Left ventricle myocardium superior (tissue), 1 donor: ENCODE measurements at places on chromosomes 3 and 15. TPM values are rescaled to one million over a fixed set of nuclear protein-coding genes. Genes with fewer than 3 reads are reported as not detected.
A peak's percentile ranks its signal among the peaks of the same experiment; 100 is the strongest.

- no peak for DNase-seq
Observed at GRCh38 chr3:73685061-73685460, 60.3 kb upstream of the PDZRN3 start.

GRCh38 chr15:81780966-81781365, 264.9 kb downstream of the MEX3B start:
- DNase-seq = no peak

GRCh38 chr3:63309768-63310167, 31.7 kb downstream of the SYNPR start:
- DNase-seq = no peak

- DNase-seq = no peak
Observed at GRCh38 chr3:177195242-177195991, 1.9 kb downstream of the TBL1XR1 start.

DNA sequence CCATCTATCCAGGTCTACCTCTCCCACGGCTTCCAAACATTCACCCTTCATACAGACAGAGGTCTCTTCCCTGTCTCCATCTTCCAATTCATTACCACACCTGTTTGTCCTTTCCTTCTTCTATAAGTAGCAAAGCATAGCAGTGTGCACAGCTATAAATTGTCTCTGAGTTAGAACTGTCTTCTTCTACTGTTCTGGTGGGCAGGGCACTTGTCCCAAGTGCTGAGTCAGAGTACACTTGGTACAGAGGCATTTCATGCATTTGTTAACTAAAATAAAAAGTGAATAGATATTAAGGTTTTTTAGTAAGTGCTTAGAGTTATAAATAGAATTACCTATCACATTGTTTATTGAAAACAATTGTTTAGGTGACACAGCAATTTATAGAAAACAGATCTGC, 150.1 kb upstream of the CCDC54 start:
- DNase-seq = no peak

PRSS50 gene
- total RNA-seq = 0.10 TPM

GRCh38 chr3:95460274-95460673, 1354.1 kb upstream of the EPHA6 start:
- peak; percentile 21 for DNase-seq

OSBPL10 gene
- 5.3 TPM for total RNA-seq

BFSP2 gene
- not detected for total RNA-seq

SLC2A2 gene
- total RNA-seq = not detected

DNA sequence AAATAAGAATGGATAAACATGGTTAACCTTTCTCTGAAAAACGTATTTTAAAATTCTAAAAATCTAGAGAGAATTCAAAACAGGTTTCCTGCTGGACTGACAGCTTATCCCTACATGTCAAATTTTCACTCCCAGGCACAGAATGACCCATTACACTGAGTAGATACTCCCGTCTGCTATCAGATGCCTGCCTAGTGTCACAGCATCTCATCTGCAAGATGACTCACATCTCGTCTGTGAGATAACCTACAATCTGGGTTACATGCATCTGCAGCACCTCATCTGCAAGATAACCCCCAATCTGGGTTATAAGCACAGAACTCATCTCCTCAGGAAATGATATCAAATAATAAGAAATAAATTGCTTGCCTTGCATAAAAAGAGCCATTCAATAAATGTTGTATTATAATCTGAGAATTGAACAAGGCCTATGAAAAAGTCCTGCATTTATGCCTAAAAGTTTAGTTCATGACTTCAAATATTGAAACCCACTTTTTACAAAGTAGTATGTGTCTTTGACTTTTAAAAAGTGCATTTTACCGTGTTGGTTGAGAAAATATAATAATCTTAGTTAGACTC, 188.3 kb upstream of the THBS1 start:
- no peak for DNase-seq

GRCh38 chr15:43214592-43215295, 6.1 kb downstream of the EPB42 start:
- DNase-seq = no peak

DNA sequence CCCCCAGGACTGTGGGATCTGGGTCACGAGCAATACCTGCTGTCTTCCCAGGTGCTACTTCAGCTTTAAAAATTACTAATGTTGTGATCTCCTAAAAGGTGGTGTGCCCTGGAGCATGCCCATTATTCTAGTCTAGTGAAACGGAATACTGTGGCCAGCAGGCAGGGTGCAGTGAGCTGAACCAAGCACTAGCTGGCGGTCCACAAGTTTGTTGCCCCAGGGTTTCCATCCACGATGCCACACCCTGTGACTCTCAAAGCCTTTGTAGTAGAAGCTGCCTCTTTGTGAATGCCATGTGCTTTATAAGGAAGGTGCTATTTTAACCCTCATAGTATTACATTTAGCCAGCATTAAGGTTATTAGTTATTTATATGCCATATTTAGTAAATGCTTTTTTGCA, 49.1 kb downstream of the PXYLP1 start:
- DNase-seq = no peak

DNA sequence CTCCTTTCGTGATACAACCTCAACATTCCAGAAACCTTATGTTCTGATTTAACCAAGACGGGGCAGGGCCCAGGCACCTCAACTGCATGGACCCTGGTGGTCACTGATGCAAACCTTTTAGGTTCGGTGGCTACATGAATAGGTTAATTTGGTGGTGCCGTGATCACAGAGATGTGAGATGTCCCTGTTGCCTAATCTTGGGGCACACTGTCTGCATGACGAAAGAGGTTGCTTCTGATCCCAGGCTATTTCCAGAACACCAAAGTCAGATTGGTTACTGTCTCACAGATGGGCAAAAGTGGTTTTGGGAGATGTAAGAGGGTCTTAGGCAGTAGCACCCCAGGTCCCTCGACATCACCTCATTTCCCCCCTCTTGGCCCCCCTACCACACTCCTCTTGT, 4.0 kb upstream of the CCR1 start:
- DNase-seq = no peak

- no peak for DNase-seq
Observed at GRCh38 chr3:150913133-150913922, 8.1 kb upstream of the MINDY4B start.

DNA sequence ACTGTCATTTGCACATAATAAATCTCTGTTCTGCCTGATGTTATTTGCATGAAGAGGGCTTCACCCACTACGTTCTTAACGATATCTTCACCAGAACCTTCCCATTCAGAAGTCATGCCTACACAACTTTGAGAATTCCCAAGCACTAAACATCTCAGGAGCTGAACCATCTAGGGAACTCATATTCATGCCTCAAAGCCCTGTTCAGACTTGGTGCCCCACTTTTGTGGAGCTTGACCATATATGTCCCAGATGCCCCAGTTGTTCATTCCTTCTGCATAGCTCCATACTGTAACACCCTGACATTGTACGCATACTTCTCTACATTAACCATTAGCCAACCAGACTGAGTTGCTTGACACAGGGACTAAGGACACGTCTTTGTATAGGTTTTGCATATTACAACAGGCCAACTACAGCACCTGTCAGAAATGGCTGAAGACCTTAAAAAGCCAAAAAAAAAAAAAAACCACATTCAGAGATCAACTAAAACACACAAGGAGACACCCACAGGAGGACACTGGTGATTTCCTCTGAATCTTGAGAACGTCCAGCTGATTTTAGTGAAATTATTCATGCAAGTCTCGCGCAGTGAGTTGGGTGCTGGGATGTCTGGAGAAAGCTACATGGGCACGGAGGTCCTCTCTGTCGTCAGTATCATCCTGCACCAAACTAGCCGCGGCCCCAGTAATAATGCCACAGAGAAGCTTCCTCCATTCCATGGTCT, 141.4 kb downstream of the FOXP1 start:
- no peak for DNase-seq

- no peak for DNase-seq
Observed at GRCh38 chr3:189790658-189791057, 159.5 kb downstream of the TP63 start.

- DNase-seq = no peak
Observed at GRCh38 chr15:37100966-37101215, 542 bp upstream of the MEIS2 start.

GRCh38 chr3:155629556-155629955, 115.3 kb downstream of the PLCH1 start:
- DNase-seq = no peak

DNA sequence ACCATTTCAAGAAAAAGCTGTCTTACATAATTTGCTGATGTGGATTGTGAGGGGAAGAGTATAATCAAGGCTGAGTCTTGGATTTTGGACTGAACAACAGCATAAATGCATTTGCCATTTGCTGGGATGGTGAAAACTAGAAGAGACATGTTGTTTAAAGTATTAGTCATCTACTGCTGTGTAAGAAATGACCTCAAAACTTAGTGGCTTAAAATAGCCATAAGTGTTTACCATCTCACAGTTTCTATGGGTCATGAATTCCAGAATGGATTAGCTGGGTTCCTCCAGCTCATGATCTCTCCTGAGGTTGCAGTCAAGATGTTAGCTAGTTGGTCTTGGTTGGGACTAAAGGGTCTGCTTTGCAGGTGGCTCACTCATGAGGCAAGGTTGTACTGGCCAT, 66.2 kb downstream of the SCN11A start:
- DNase-seq = no peak

CA12 gene
- total RNA-seq = 0.74 TPM

GRCh38 chr15:63403254-63403945, 21.8 kb upstream of the CA12 start:
- DNase-seq = no peak

DNA sequence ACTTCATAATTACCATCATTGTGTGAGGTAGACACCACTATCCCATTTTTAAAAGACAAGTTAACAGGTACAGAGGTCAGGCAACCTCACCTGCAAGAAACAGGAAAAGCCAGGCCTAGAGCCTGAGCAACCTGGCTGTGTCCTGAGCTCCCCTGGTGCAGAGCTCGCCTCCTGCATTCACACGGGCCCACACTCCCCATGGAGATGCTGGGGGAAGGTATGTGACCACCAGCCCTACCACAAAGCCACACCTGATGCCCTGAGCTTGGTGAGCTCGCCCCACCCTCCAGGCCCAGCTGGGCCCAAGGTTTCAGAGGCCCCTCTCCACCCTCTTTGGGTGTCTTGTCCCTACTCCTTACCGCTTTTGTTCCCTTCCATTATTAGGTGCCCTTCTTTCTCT, 1.2 kb upstream of the EFCAB12 start:
- DNase-seq = no peak

DNA sequence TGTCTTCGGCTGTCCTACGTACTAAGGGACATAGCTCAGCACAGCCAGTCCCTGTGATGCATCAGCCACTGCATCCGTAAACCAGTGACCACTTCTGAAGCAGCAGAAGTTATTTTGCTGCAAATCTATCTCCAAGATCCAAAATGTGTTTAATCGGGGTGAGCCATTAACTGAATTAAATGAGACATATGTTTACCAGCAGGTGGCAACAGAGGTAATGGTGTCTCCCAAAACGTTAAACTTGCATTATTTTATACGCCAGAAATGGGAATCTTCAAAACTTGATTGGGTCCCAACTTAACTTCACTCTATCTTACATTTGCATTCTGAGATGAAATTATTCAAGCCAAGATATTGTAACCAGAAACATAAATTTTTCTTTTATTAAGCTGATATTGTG, 75.3 kb upstream of the BOC start:
- no peak for DNase-seq

SLC12A1 gene
- total RNA-seq = not detected
